ENCODE measurements at places on chromosomes 2 and 18.
A peak's percentile ranks its signal among the peaks of the same experiment; 100 is the strongest.

GRCh38 chr2:239109041-239109927 is 261.4 kb downstream of the TWIST2 start:
- DNase-seq: no peak

DNA sequence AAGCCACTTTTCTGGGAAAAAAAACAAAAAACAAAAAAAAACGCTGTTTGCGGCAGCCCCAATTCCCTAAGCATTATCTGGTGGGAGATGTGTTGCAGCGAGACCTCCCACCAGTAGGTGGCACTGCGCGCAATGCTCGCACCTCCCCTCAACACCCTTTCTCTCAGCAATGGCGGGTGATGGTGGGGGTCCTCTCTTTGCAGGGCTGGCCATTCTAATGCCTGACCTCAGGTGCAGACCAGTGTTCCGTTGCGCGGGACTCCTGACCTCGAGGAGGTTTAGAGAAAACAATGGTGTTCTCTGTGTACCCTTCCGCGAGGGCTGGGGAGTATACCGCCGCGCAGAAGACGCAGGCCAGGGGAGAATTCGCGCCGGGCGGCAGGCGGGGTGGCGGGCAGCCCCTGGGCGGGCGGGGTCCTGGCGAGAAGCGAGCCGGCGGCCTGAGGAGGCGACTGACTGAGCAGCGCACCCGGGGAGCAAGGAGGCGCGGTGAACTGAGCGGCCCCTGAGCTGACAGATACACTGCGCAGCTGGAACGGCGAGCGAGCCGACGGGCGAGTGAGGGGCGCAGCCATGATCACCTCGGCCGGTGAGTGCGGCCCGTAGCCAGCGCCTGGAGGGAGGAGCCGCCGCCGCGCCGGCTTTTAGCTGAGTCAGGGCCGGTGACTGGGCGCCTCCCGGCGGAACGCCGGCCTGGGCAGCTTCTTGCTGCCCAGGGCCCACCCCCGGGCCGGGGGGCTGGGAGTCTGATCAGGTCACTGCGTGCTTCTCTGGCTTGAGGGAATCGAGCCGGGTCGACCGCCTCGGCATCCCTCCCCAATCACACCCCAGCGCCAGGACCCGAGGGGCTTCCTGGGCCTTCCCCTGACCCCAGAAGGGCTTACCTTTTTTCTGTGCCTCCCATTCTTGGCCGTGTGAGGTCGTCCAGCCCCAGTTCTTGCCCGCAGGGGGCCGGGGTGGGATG is at the start of gene PSMD1:
Gene PSMD1, plus strand, starts transcription at position 415 of the 964 bp plus-strand sequence. Its CDS starts 159 bp downstream, at position 574.
- DNase-seq: peak; percentile 96

- DNase-seq: no peak
Observed at GRCh38 chr2:168369031-168369430, 87.0 kb upstream of the CERS6 start.

DNA sequence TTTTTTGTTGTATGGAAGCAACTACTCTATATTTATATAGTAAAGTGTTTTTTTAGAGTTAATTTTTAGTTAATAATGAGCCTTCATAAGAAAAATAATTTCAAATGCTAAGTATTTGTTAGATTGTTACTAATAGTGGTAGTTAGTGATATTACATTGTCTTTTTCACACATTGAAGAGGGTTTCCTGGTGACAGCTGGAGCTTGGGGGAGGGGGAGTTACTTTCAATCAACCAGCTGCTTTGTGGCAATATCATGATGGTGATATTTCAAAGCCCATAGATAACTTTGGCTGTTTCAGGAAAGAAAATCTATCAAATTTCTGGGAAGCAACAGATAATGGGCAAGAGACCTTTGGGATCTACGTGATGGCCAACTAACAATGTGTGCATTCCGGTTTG is 4.1 kb downstream of the RHBDD1 start:
- no peak for DNase-seq

DNA sequence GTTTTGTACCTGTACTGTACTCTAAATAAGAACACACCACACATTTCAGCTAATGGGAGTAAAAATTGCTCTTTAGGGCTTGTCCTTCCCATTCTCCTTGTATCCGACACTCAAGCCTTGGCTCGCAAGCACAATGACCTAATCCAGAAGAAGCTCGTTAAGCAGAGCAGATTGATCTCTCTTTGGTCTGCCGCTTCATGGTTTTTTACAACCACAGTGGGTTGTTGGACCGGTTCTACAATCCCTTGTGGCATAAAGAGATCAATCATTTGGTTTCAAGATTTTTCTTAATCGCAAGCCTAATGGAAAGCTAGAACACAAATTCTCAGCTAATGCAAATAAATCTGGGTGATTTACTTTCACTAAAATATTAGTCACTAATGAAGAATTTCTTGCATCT is 662.1 kb downstream of the LRP1B start:
- DNase-seq: no peak

GRCh38 chr2:50225021-50225928 is 806.7 kb downstream of the NRXN1 start:
- DNase-seq: no peak

- no peak for DNase-seq
Observed at GRCh38 chr2:175317751-175318150, 136.2 kb upstream of the ATP5MC3 start.

GRCh38 chr18:29076645-29077044 is 899.7 kb upstream of the CDH2 start:
- DNase-seq: no peak

Data from hematopoietic multipotent progenitor cell treated with erythropoietin and hydrocortisone succinate and interleukin-3 and kit ligand, for 8 days (in vitro differentiated cells).